Natural killer cell treated with Interleukin-12 subunit alpha and Interleukin-12 subunit beta and Interleukin-15 and Interleukin-18, amount 100 ng/mL, for 72 hours (primary cell): ENCODE measurements at places on chromosomes 6 and 20. TPM values are rescaled to one million over a fixed set of nuclear protein-coding genes. Genes with fewer than 3 reads are reported as not detected.
A peak's percentile ranks its signal among the peaks of the same experiment; 100 is the strongest.

GFOD1 gene
- total RNA-seq = 12.1 TPM

DNA sequence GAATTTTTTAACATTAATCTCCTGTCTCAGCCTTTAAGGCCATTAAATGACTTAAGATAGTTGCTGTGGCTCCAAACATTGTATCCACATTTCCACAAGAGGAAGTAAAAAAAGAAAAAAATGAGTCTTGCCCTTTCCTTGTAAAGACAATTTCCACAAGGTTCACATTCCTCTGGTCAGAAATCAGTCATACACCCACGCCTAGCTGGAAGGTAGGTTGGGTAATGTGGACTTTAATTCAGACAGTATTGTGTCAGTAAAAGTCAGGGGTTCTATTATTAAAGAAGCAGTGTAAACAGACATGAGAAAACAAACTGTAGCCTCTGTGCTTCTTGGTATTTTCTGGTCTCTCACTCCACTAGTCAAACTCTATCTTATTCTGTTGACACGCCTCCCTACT lies 682.0 kb downstream of the GRIK2 start:
- DNase-seq = no peak
- no peaks in the 10 kb centered on the region for H3K27me3 ChIP-seq
- H3K27ac ChIP-seq = no peak overlapping the region
- H3K4me3 ChIP-seq = no peak overlapping the region
- peaks cover 10% of the 10 kb centered on the region for H3K36me3 ChIP-seq
- H3K4me1 ChIP-seq = no peaks in the 10 kb centered on the region

DNA sequence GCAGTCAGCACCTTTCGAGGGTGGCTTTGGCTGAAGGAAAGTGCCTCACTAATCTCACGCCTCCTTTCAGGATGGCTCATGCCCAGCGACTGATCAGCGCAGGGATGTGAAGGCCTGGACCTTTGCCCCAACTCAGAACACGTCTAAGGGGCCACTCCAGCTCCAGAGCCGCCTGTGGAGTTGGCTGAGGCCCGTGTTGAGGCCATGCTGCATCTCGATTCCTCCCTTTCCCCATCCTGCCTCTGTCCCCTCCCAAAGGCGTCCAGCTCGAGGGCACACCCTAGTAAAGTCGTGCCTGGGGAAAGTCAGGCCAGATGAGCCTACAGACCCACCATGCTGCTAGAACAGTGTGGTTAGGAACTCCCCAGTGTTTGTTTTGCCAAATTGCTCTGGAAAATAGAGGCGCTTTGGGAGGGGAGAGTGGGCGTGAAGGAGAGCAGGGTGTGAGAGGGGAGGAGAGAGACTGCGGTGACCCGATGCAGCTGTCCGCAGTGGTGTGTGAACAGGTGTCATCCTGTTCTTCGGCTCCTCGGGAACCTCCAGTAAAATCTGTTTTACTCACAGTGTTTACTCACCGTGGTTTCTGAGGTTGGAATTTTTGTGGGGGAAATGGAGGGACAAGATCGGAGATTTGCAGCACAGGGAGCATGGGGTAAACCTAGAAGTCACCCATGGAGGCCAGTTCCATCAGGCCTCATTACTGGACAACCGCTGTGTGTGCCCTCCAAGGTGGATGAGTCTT lies 85.0 kb upstream of the PMEPA1 start:
- H3K4me3 ChIP-seq = no peak overlapping the region
- H3K27ac ChIP-seq = no peak overlapping the region
- no peaks in the 10 kb centered on the region for H3K36me3 ChIP-seq
- DNase-seq = no peak
- H3K4me1 ChIP-seq = no peaks in the 10 kb centered on the region

FILIP1 gene
- total RNA-seq = not detected

DNA sequence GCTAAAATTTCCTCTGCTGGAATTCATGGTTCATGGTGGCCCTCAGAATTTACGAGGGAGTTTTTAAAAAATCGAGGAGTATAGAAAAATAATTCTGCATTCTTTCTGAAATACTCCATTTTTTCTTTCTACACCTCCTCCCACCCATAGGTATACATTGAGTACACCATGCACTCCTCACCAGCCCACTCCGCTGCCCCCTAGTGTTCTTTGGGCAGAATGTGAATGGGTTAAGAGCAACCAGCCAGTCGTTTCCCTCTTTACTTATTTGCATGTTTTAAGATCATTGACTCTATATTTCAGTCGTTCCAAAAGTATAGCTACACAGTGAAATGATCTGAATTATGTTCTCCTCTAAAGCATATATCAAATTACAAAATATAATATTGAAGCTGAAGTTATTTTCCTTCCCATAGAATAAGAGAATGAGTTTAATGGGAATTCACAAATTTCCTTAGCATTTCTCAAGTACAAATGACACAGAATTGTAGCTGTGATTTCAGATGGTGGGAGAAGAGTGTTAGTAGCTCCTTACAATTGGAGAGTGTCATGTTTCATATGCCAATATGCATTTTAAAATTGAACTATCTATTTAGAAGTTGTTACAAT lies 977.7 kb upstream of the SLC35B3 start:
- no peaks in the 10 kb centered on the region for H3K27me3 ChIP-seq
- no peaks in the 10 kb centered on the region for H3K36me3 ChIP-seq
- no peaks in the 10 kb centered on the region for H3K4me1 ChIP-seq
- no peak for DNase-seq
- no peak overlapping the region for H3K27ac ChIP-seq
- no peak overlapping the region for H3K4me3 ChIP-seq

NOX3 gene
- not detected for total RNA-seq

JAG1 gene
- total RNA-seq = 0.64 TPM

PTPRT gene
- total RNA-seq = not detected

DNA sequence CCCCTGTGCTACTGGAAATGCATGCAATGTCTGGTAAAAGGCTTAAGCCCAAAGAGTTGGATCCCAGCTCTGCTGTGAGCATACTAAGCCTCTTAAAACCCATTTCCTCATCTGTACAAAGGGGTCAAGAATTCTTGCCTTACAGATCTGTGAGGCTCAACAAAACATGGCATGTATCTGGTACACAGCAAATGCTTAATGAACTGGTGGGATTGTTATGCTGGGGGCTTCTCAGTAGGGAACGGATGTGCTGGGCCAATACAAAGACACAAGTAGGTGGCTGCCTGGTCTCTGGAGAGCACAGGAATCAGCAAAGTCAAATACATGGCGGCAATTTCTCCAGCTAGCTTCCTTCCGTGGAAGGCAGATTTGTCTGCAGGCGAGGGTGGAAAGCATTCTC lies 62.3 kb downstream of the LAMP5 start:
- H3K27me3 ChIP-seq = no peaks in the 10 kb centered on the region
- DNase-seq = no peak
- H3K4me1 ChIP-seq = no peaks in the 10 kb centered on the region
- no peak overlapping the region for H3K4me3 ChIP-seq
- H3K36me3 ChIP-seq = no peaks in the 10 kb centered on the region

DNA sequence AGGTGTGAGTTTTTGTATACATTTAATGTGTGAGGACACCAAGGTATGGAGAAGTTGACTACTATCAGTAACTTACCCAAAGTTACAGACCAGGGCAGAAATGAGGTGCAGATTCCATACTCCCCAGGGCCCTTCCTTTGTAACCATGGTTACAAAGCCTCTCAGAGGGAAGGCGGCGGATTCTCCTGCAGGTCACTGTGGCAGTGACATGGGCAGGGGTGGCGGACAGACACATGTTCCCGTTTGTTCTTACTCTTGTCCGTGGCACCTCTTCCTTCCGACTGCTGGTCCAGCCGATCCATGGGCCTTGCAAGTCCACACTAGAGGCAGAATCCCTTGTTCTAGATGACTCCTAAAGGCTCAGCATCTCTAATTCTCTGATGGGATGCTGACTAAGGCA lies 43.0 kb downstream of the PDYN start:
- no peak overlapping the region for H3K4me3 ChIP-seq
- no peak for DNase-seq
- peaks cover 29% of the 10 kb centered on the region for H3K27me3 ChIP-seq
- no peaks in the 10 kb centered on the region for H3K36me3 ChIP-seq

DNA sequence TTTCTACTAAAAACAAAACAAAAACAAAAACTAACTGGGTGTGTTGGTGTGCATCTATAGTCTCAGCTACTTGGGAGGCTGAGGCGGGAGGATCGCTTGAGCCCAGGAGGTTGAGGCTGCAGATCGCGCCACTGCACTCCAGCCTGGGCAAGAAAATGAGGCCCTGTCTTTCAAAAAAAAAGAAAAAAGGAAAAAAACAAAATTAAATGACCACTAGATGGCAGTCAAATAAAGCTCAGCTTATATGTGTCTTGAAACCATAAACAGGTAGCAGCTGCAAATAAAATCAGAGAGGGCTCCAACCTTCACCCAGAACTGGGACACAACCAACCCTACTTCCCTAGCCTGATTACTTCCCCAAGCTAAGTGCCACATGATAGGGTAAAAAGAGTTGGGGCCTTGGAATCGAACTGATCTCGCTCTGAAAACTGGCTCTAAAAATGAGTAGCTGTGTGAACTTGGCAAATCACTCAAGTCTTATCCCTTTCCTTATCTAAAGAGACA lies 67.1 kb upstream of the ADGRF4 start:
- H3K27ac ChIP-seq = no peak overlapping the region
- DNase-seq = no peak
- no peak overlapping the region for H3K4me3 ChIP-seq
- peaks cover 11% of the 10 kb centered on the region for H3K4me1 ChIP-seq
- H3K27me3 ChIP-seq = no peaks in the 10 kb centered on the region

SYCP2L gene
- not detected for total RNA-seq

SLC25A27 gene
- 1.0 TPM for total RNA-seq

OLIG3 gene
- total RNA-seq = 0.81 TPM

C20orf144 gene
- total RNA-seq = 0.81 TPM

GRCh38 chr6:84979541-84979940 lies 215.1 kb upstream of the TBX18 start:
- no peak overlapping the region for H3K27ac ChIP-seq
- DNase-seq = no peak
- H3K4me3 ChIP-seq = no peak overlapping the region

DNA sequence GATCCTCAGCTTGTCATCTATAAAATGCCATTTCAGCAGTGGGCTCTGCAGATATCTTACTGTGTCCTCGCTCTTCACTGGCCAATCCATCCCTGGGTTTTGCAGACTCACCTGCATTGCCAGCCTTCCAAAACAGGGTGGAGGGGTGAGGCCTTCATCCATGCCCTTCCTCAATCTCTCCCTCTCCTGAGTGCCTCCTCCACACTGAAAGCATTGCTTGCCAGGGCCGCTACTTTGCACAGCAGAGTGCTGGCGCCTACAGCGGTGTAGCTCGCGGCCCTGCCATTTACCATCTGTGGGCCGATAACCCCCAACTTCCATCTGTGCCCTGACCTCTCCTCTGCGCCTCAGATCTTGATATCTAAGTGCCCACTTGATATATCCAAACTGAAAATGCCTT lies 29.4 kb downstream of the TM9SF4 start:
- H3K36me3 ChIP-seq = peaks cover 30% of the 10 kb centered on the region
- H3K27me3 ChIP-seq = no peaks in the 10 kb centered on the region
- H3K4me3 ChIP-seq = no peak overlapping the region
- peaks cover 12% of the 10 kb centered on the region for H3K4me1 ChIP-seq
- peak overlapping the region; percentile 10 for H3K27ac ChIP-seq
- DNase-seq = no peak

DACT2 gene
- not detected for total RNA-seq

DNA sequence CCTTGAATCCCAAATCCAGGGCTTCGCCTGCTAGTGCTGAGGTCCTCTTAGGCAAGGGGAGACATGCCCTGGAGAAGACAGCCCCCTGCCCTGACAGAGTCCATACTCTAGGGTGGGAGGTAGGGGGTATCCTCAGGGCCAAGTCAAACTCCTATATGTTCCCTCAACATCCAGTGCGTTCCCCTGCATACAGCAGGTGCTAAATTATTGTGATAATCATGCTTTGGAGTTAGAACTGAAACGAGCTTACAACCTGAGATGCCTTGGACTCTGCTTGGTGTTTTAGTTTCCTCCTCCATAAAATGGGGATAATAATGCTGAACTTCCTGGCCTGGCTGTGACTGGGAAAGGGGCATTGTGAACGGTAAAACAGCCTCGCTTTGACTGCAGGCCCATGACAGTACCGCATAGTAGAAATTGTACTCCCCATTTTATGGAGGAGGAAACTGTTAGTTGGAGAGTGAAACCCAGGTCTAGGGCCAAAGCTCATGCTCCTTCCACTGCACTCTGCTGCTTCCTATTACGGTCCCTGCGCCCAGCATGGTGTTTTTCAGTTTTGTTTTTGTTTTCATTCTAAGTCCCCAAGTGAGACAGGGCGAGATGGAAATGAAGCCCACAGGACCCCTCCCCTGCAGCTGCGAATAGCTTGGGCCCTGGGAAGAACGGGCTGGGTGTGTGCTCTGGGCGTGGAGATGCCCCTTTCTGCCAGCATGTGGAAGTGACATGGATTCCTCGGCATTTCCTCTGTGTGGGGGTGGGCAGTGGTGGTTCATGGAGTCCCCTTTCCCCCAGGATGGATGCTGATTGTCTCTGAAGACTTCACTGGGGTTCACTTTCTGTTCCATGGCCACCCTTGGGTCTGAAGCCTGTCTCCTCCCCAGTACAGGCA lies 162.5 kb downstream of the VEGFA start:
- H3K27me3 ChIP-seq = peaks cover 5% of the 10 kb centered on the region
- H3K36me3 ChIP-seq = no peaks in the 10 kb centered on the region
- peaks cover 4% of the 10 kb centered on the region for H3K4me1 ChIP-seq
- no peak overlapping the region for H3K4me3 ChIP-seq
- DNase-seq = no peak

LTV1 gene
- 33.3 TPM for total RNA-seq

DNA sequence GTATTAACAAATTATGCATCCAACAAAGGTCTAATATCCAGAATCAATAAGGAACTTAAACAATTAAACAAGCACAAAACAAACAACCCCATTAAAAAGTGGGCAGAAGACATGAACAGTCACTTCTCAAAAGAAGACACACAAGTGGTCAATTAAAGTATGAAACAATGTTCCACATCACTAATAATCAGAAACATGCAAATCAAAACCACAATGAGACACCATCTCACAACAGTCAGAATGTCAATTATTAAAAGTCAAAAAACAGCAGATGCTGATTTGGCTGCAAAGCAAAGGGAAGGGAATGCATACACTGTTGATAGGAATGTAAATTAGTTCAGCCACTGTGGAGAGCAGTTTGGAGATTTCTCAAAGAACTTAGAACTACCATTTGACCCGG lies 129.3 kb downstream of the PFDN4 start:
- H3K27ac ChIP-seq = no peak overlapping the region
- peaks cover 14% of the 10 kb centered on the region for H3K27me3 ChIP-seq
- H3K36me3 ChIP-seq = no peaks in the 10 kb centered on the region
- H3K4me1 ChIP-seq = no peaks in the 10 kb centered on the region

BFSP1 gene
- 0.14 TPM for total RNA-seq

THBS2 gene
- not detected for total RNA-seq

GRCh38 chr6:82040405-82041221 lies 206.9 kb downstream of the IBTK start:
- DNase-seq = no peak
- H3K4me1 ChIP-seq = no peaks in the 10 kb centered on the region
- no peak overlapping the region for H3K27ac ChIP-seq

DNA sequence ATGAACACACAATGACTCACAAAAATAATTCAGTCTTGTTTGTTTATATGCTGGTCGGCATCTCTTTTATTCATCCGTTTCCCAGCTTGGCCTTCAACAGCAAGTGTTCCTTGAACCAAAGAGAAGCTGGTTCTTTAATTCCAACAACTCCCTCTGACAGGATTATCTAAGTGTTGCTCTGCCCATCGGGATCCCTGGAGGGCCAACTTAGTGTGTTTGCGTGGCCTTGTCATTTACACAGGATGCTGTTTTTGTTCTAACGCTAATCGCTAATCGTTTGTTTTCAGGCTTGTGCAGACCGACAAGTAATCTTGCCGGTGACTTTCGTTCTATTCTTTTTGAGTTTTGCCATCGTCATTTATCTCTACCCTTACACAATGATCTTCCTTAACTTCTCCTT lies 267.4 kb upstream of the EXOC2 start:
- H3K36me3 ChIP-seq = no peaks in the 10 kb centered on the region
- H3K27me3 ChIP-seq = peaks cover 24% of the 10 kb centered on the region
- DNase-seq = no peak
- no peaks in the 10 kb centered on the region for H3K4me1 ChIP-seq
- H3K4me3 ChIP-seq = no peak overlapping the region
